ENCODE measurements at places on chromosomes 3 and 15.

DNA sequence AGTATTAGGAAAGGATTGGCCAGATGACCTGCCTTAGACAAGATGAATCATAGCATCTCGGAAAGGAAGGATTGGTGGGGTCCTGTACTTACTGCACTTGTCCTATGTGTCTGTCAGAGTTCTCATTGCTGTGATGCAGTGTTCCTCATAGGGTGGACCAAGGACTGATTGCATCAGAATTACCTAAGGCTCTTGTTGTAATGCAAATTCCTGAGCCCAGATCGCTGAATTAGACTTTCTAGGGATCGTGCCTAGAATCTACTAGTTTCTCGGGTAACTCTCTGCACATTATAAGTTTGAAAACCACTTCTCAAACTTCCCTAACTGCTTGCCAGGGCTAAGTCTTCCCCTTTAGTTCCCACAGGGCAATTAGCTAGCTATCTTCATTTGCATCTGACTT, 74.9 kb upstream of the SKOR1 start:
- H3K4me1 ChIP-seq = no peaks in the 10 kb centered on the region
- no peak for ATAC-seq
- no peak overlapping the region for H3K4me3 ChIP-seq
- H3K27me3 ChIP-seq = no peaks in the 10 kb centered on the region
- no peak overlapping the region for H3K27ac ChIP-seq
- H3K36me3 ChIP-seq = no peaks in the 10 kb centered on the region

- no peak for ATAC-seq
- H3K27ac ChIP-seq = no peak overlapping the region
- H3K4me3 ChIP-seq = no peak overlapping the region
- no peaks in the 10 kb centered on the region for H3K36me3 ChIP-seq
Measured at GRCh38 chr3:142952272-142953193, 10.9 kb downstream of the PAQR9 start.

DNA sequence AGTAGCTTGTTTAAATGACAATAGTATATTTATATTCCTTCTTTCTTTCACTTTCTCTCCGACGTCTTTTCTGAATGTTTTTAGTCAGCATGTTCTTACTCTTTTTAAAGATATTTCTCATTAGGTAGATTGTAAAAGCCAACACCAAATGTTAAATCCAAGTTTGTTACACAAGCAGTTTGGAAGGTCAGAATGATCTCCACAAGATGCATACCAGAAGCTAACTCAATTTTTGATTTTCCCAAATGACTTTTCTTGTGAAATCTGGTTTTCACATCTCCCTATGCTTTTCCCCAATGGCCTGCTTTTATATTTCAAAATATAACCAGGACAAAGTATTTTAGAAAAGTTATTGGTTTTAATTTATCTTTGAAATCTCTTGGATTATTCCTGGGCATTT, 49.7 kb upstream of the TPRG1 start:
- H3K27me3 ChIP-seq = no peaks in the 10 kb centered on the region
- peaks cover 5% of the 10 kb centered on the region for H3K4me1 ChIP-seq
- H3K27ac ChIP-seq = peak overlapping the region; percentile 63

DNA sequence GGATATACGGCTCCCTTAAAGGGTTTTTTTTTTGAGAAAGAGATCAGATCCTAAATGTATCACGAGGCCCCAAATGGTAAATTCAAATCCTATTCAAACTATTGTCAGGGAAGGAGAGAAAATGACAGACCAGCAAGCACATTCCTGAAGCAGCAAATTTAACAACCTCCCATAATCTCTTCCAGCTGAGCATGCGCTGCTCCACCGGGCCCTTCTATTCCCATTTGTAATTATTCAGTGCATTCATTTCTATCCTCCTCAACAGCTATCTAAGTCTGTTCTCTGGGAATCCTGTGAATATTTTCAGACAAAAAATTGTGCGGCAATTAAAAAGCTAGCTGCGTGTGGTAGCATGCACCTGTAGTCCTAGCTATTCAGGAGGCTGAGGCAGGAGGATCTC, 43.2 kb downstream of the MAGI1 start:
- no peaks in the 10 kb centered on the region for H3K36me3 ChIP-seq
- no peaks in the 10 kb centered on the region for H3K27me3 ChIP-seq
- H3K4me1 ChIP-seq = no peaks in the 10 kb centered on the region
- no peak overlapping the region for H3K4me3 ChIP-seq
- H3K27ac ChIP-seq = no peak overlapping the region

- no peak overlapping the region for H3K4me3 ChIP-seq
- no peaks in the 10 kb centered on the region for H3K36me3 ChIP-seq
- H3K27ac ChIP-seq = no peak overlapping the region
- no peaks in the 10 kb centered on the region for H3K4me1 ChIP-seq
- no peak for ATAC-seq
Measured at GRCh38 chr3:127730666-127731295, 58.0 kb downstream of the ABTB1 start.

GRCh38 chr15:74631935-74632560, 16.4 kb downstream of the CLK3 start:
- no peak overlapping the region for H3K27ac ChIP-seq
- peaks cover 100% of the 10 kb centered on the region for H3K36me3 ChIP-seq
- no peak overlapping the region for H3K4me3 ChIP-seq
- no peaks in the 10 kb centered on the region for H3K4me1 ChIP-seq

All from gastroesophageal sphincter (tissue), 4 donors.